ENCODE measurements at places on chromosomes 16 and 17.

GRCh38 chr17:81228420-81228819 is 5.7 kb upstream of the CEP131 start:
- DNase-seq = no peak

DNA sequence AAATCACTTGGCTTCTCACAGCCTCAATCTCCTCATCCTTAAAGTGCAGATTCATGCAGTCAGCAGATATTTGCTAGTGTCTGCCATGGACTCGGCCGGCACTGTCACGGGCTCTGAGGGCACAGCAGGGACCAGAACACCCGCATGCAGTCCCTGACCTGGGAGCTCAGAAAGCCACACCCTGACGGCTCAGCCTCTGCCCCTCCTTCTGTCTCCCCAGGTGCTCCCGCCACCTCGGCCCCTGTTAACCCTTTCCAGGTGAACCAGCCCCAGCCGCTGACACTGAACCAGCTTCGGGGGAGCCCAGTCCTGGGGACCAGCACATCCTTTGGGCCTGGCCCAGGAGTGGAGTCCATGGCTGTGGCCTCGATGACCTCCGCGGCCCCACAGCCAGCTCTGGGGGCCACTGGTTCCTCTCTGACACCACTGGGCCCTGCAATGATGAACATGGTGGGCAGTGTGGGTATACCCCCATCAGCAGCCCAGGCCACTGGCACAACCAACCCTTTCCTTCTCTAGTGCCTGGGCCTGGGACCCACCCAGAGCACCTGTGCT is 28.7 kb downstream of the B9D1 start:
- DNase-seq = no peak

- DNase-seq = no peak
Observed at GRCh38 chr16:63943566-63943965, 1178.3 kb downstream of the CDH11 start.

GRCh38 chr16:57642160-57643135 is 14.0 kb downstream of the ADGRG1 start:
- no peak for DNase-seq

DNA sequence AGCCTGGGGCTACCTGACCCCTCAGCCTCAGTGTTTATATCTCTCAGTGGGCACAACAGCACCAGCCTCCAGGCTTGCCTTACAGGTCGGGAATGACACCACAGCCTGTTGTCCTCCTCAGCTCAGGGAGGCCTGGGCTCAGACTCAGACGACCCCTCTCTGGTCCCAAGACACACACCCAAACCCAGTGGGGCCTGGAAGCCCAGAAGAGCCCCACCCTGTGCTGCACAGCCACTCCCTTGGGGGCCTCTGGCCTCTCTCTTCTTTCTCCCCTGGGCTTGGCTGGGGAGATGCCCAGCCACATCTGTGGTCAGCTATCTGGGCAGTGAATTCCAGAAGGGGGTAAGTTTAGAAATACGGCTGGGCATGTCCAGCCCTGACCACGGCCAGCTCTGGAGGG is 2.4 kb downstream of the NATD1 start:
- no peak for DNase-seq

DNA sequence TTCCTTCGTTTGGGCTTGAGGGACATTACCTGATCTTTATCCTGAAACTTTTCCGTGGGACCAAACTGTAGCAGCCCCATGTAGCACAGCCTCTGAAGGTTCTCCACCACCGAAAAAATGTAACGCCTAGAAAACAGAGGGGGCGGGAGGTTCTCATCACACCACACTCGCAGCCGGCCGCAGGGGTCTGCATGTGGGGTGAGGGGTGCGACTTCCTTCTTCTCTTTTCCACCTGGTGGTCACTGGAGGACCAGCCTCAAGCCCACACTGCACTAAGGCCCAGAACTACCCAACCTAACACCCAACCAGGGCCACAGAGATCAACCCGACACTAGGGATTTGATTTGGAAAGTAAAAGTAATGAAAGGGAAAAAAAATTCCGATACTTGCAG is 57.1 kb downstream of the GTF3C1 start:
- DNase-seq = no peak

GRCh38 chr17:57541472-57542394 is 203.4 kb downstream of the CCDC182 start:
- no peak for DNase-seq
